ENCODE measurements at places on chromosomes 7 and 10. TPM values are rescaled to one million over a fixed set of nuclear protein-coding genes. Genes with fewer than 3 reads are reported as not detected.

Gene GPR37
- not detected for total RNA-seq

Gene STAM
- total RNA-seq, result 39.8 TPM

Gene TMEM139
- total RNA-seq, result 0.73 TPM

Gene NACAD
- total RNA-seq, result not detected

Gene SDK1
- 0.03 TPM for total RNA-seq

Gene GRM3
- not detected for total RNA-seq

Gene SYT15B
- not detected for total RNA-seq

DNA sequence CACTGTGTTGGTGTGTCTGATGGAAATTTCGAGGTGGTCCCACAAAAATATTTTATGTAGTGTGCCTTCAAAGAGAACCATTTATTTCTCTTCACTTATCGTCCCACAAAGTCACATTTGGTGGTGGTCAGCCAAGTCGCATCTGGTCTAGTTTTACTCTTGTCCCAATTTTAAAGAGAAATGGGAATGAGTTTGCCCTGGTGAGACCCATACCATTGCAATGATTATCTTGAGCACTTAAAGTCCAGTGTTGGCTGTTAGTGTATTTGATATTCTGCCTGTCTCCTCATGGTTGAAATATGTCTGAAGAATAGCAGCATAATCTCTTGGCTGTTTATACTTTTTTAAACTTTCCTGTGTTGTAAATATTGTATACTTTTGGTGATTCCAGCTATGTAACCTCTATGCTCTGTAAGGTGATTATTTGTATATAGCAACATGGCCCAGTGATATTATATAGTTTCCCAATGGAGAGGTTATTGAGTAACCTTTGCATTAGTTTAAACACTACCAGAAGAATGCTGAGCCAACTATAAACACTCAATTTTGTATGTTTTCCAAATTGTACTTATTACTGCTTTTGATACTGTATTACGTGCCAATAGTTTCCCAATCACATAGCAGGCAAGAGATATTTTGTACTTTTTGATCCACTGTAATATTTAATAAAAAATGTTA is 172.2 kb downstream of the RTKN2 start:
- peaks cover 35% of the 10 kb centered on the region for H3K4me1 ChIP-seq
- H3K36me3 ChIP-seq, result peaks cover 65% of the 10 kb centered on the region
- H3K27me3 ChIP-seq, result no peaks in the 10 kb centered on the region
- H3K4me3 ChIP-seq, result no peak overlapping the region
- H3K27ac ChIP-seq, result no peak overlapping the region
- DNase-seq, result no peak

- no peak overlapping the region for H3K4me3 ChIP-seq
- peak overlapping the region; percentile 62 for H3K27ac ChIP-seq
- H3K36me3 ChIP-seq, result peaks cover 83% of the 10 kb centered on the region
These were observed 12.0 kb downstream of the MTG1 start for GRCh38 chr10:133405844-133406527.

DNA sequence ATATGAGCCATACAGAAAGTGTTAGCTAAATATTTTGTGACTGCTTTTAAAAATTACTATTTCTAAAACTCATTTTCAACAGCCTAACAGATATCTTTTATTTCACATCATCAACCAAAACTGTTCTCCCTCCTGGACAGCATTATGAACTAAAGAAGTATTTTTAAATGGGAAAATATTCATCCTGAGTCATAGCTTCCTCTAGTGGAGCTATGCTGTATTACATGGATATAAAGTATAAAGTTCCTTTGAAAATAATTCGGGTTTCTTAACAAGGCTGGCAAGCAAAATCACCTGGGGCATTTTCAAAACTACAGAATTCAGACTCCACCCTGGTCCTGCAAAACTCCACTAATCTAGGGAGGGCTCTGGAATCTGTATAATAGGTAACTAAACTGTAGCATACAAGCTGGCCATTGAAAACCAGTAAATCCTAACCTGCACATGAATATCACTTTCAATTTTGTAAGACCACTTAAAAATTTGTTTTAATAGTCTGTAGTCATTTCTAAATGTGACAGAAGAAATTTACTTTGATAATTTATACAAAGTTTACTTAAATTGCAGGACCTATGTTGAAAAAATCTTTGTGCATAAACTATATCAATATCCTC is 53.5 kb downstream of the SCIN start:
- H3K36me3 ChIP-seq, result no peaks in the 10 kb centered on the region
- no peaks in the 10 kb centered on the region for H3K4me1 ChIP-seq

DNA sequence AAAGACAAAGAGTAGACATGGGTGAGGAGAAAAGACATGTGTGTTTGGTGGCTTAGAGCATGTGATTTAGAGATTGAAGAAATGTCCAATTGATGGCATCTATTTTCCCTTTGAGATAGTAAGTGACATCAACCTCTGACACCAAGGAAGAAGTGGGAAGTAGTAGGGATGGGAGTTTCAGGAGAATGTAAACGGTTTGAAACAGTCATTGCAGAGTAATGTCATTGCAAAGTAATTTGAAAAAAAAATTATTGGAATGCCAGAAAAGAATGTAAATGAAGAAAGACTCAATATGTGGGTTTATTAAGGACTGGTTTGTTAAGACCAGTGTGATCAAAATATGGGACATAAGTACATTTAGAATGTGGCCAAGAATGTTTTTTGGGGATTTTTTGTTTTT is 26.6 kb downstream of the GNG11 start:
- DNase-seq, result no peak
- peaks cover 7% of the 10 kb centered on the region for H3K27me3 ChIP-seq
- no peaks in the 10 kb centered on the region for H3K36me3 ChIP-seq
- no peak overlapping the region for H3K4me3 ChIP-seq
- H3K4me1 ChIP-seq, result no peaks in the 10 kb centered on the region

DNA sequence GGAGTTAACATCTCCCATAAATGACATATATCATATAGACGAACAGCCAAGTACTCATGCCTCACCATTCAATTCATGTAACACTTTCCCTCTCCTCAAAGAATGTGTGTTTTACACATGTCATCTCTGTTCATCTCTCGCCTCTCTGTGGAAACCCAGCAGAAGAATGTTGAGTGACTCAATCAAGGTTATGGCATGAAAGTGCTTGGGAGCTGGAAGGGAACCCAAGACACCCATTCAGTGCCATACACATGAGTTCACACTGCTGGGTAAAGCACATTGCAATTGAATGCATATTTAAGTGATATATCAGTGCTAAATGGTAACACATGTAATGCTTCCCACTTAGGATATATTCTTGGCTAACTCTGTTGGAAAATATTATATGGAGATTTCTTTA is 322.9 kb downstream of the PTEN start:
- no peak overlapping the region for H3K27ac ChIP-seq
- no peaks in the 10 kb centered on the region for H3K27me3 ChIP-seq
- no peaks in the 10 kb centered on the region for H3K4me1 ChIP-seq
- no peak overlapping the region for H3K4me3 ChIP-seq
- no peaks in the 10 kb centered on the region for H3K36me3 ChIP-seq

DNA sequence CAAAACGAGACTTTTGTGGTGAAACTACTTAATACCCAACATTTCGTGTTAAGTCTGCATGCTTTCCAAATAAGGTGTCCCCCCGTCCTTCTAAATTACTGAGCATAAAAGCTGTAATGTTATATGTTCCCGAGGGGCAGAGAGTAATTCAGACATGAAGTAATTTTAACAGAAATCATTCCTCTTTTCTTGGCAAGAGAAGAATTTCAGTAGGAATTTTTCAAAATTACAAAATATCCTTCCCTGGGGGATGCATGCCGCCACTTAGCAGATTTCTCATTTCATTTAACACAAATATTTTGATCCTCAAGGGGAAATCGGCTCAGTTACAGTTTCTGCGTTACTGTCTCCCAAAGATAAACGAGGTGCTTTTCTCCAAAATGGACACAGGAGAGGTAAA is 213.2 kb upstream of the RHOBTB1 start:
- H3K36me3 ChIP-seq, result no peaks in the 10 kb centered on the region
- H3K27ac ChIP-seq, result no peak overlapping the region
- no peak overlapping the region for H3K4me3 ChIP-seq
- H3K27me3 ChIP-seq, result peaks cover 9% of the 10 kb centered on the region

GRCh38 chr7:135370656-135371055 is 137.0 kb downstream of the STRA8 start:
- no peaks in the 10 kb centered on the region for H3K4me1 ChIP-seq
- H3K4me3 ChIP-seq, result no peak overlapping the region
- DNase-seq, result no peak
- no peaks in the 10 kb centered on the region for H3K27me3 ChIP-seq
- H3K36me3 ChIP-seq, result peaks cover 7% of the 10 kb centered on the region

DNA sequence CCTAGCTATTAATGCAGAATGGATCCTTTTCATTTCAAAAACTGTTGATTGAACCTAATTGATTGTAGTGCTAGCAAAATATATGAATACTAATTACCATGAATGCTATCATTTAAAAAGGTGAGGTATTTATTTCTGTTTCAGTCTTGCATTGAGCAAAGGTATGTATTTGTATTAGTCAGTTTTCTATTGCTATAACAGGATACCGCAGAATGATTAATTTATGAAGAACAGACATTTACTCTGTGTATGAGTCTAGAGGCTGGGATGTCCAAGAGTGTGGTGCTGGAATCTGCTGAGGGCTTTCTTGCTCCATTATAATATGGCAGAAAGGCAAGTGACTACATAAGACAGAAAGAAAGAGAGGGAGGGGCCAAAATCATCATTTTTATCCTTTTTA is 199.2 kb downstream of the KIF20B start:
- no peak for DNase-seq
- no peaks in the 10 kb centered on the region for H3K4me1 ChIP-seq
- H3K4me3 ChIP-seq, result no peak overlapping the region
- no peaks in the 10 kb centered on the region for H3K36me3 ChIP-seq
- no peak overlapping the region for H3K27ac ChIP-seq
- H3K27me3 ChIP-seq, result peaks cover 5% of the 10 kb centered on the region

- no peak overlapping the region for H3K27ac ChIP-seq
- DNase-seq, result no peak
- no peaks in the 10 kb centered on the region for H3K27me3 ChIP-seq
These were observed 8.4 kb downstream of the PRKAG2 start for GRCh38 chr7:151868396-151869108.

GRCh38 chr10:87547734-87548311 is 43.1 kb downstream of the MINPP1 start:
- no peaks in the 10 kb centered on the region for H3K27me3 ChIP-seq
- peaks cover 18% of the 10 kb centered on the region for H3K36me3 ChIP-seq
- no peak overlapping the region for H3K4me3 ChIP-seq
- no peak for DNase-seq
- no peak overlapping the region for H3K27ac ChIP-seq
- peaks cover 9% of the 10 kb centered on the region for H3K4me1 ChIP-seq

GRCh38 chr10:30832001-30832748 is 199.5 kb downstream of the ZNF438 start:
- H3K4me3 ChIP-seq, result no peak overlapping the region
- H3K27me3 ChIP-seq, result no peaks in the 10 kb centered on the region
- H3K27ac ChIP-seq, result no peak overlapping the region
- DNase-seq, result no peak
- H3K36me3 ChIP-seq, result no peaks in the 10 kb centered on the region

DNA sequence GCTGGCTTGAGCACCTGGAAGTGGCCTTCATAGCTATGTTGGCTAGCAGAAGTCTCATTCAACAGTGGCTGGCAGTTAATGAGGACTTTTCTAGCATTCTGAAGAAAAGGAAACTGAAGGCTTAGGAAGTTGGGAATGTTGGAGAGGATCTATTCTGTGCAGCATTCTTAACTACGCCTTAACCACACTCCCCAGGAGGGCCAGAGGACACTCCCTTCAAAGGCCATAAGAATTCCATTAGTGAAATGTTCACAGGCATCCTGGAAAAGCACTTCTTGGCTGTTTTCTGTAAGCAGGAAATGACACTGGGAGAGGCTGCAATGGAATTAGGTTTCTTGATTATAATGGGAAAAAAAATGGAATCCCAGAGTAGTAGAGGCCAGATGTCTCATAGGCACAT is 188.9 kb downstream of the ARHGAP12 start:
- peaks cover 5% of the 10 kb centered on the region for H3K36me3 ChIP-seq
- H3K4me3 ChIP-seq, result no peak overlapping the region
- no peak for DNase-seq
- H3K27ac ChIP-seq, result no peak overlapping the region
- peaks cover 3% of the 10 kb centered on the region for H3K4me1 ChIP-seq

- H3K4me3 ChIP-seq, result no peak overlapping the region
- no peaks in the 10 kb centered on the region for H3K4me1 ChIP-seq
- H3K27ac ChIP-seq, result no peak overlapping the region
- DNase-seq, result no peak
- H3K27me3 ChIP-seq, result no peaks in the 10 kb centered on the region
These were observed 270.4 kb downstream of the HGF start for GRCh38 chr7:81499262-81500116.

DNA sequence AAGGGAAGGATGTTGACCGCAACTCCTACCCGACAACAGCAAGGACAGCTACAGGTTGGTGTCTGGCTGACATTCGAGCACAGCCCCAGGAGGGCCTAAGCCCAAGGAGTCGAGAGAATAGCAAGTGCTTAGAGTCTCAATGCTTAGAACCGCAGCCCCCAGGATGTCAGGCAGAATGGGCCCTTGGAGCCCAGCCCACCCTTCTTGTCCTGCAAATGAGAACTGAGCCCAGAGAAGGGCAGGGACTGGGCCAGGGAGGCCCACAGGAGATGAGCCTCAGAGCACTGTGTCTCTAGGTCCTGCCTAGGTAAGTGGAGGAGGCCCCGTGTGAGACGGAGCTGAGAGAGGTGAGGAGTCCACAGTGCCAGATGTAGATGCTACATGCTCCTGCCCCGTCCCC is 173.3 kb upstream of the ZMIZ1 start:
- peaks cover 6% of the 10 kb centered on the region for H3K27me3 ChIP-seq
- no peak for DNase-seq
- no peaks in the 10 kb centered on the region for H3K36me3 ChIP-seq
- H3K27ac ChIP-seq, result no peak overlapping the region

DNA sequence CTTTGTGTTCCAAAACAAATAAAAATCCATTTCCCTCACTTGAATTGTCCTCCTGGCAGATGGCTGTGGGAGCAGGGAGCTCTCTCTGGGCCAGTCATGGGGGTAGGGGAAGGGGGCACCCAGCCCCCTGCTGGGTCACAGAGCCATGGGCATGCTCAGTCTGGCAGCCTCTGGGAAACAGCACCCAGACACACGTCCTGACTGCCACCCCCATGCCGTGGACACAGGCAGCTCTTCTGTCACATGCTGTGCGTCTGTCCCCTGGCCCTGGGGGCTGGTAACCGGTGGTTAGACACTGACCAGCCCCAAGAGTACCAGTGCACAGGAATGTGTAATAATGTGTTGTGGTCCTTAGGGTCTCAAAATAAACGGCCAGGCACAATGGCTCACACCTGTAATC is 47.0 kb downstream of the RASGEF1A start:
- peaks cover 20% of the 10 kb centered on the region for H3K27me3 ChIP-seq
- no peak overlapping the region for H3K4me3 ChIP-seq
- H3K36me3 ChIP-seq, result no peaks in the 10 kb centered on the region
- H3K27ac ChIP-seq, result no peak overlapping the region

GRCh38 chr7:30933124-30933974 is 21.7 kb downstream of the AQP1 start:
- no peak overlapping the region for H3K4me3 ChIP-seq
- H3K36me3 ChIP-seq, result no peaks in the 10 kb centered on the region
- no peaks in the 10 kb centered on the region for H3K4me1 ChIP-seq
- H3K27ac ChIP-seq, result no peak overlapping the region
- peaks cover 4% of the 10 kb centered on the region for H3K27me3 ChIP-seq

Data from activated CD4-positive, alpha-beta memory T cell treated with anti-CD3 and anti-CD28 coated beads, Interleukin-2, amount 10 ng/mL, durations not matched to agents 7 days and 5 days (primary cell).